ENCODE measurements at places on chromosomes 12 and 14.

- DNase-seq, result no peak
Observed at GRCh38 chr12:13197526-13198143, 1.1 kb downstream of the EMP1 start.

DNA sequence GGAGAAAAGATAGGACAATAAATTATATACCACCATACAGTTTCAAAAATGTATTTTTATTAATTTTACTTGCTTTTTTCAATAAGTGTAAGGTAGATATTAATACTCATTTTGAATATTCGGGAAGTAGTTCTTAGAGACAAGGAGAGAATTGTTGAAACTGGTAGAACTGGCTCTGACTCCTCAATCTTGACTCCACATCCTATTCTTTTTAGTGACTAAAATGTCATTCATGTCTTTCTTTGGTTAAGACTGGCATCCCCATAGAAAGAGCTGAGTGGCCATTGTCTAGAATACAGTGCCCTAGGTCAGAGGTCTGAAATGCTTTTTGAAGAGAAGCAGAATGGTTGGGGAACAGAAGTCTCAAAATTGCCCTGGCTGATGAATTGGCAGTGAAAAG, 177.6 kb upstream of the LRIG3 start:
- no peak for DNase-seq

DNA sequence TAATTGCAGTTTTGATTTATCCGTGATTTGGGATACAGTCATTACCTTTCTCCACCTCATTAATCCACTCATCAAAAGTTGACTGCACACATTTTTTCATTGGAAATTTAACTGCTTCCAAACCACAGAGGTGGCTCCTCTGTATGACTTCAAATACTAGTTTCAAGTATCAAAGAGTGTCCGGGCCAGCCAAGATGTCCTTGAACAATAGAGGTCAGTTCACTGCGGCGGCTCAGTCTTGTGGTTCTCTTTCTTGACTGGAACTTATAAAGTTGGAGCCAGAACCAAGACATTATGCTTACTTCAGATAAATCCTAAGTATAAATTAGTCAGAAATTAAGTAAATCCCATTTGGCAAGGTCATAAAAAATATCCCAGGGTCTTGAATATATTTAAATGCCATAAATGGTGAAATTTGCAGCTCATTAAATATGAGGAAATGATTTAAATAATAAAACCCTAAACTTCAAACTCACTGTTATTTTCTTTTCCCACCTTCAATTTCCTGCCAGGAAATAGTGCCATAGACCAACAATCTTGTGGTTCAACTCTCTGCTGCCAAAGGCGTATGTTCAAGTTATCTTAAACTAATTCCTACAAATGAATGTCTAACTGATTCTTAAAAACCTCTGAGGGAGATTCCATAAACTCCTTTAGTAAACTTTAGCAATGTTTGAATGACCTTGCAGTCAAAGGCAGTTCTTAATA, 360.8 kb downstream of the AEBP2 start:
- DNase-seq, result no peak

DNA sequence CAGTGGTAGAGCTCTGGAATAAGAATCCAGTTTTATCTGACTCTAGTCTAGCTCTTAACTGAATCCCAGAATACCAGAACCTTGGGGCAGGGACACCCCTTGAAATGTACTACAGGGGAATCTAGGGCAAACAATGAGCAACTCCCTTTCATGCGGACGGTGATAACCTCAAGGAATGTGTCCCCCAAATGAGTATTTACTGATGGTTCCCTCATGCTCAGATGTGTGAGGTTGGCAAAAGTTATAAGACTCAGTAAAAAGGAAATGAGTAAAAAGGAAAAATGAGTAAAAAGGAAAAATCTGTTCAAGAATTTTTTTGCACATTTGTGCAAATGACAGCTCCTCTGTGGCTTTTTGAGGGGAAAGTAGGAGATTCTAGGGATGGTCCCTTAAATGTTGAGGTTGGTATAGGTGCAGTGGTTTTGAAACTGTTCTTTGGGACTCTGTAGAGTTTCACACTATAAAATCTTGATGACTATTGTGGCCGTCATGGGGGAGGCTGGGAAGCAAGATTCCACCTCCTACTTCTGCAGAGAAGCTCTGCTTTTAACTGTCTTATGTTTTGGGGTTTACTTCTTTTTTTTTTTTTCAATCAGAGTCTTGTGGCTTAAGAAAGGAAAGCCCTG, 58.6 kb downstream of the NRXN3 start:
- no peak for DNase-seq

All from SK-N-DZ (cell line).